Gastrocnemius medialis (tissue), 4 donors: ENCODE measurements at places on chromosomes 5 and 9.

DNA sequence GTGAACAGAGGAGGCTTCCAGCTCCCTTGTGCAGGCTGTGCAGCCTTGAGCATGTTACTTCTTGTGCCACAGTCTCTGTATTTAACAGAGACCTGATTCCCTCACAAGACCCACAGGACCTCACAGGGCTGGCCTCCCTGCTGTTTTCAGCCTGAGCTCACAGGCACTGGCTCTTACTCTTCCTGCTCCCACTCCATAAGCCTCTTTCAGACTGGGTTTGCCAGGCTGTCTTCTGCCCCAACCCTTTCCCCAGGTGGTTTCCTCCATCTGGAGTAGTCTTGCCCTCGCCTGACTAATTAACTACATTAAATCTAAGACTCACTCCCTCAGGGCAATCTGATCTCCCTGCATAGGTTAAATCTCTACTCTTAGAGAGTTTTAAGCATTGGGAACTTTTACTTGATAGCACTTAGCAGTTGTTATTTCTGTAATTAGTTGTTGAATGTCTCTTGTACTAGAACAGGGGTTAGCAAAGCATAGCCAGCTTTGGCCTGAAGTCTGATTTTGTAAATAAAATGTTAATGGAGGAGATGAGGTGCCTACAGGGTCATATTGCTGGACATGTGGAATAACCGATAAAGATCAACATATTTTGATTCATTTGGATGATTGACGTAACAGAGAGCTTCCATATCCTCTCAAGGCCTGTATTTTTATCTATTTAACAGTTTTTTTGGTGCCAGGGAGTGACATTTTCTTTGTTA lies 28.6 kb upstream of the SPATA31E1 start:
- DNase-seq, result no peak

GRCh38 chr5:159097784-159098602 lies 1.7 kb downstream of the EBF1 start:
- DNase-seq, result peak; percentile 13

DNA sequence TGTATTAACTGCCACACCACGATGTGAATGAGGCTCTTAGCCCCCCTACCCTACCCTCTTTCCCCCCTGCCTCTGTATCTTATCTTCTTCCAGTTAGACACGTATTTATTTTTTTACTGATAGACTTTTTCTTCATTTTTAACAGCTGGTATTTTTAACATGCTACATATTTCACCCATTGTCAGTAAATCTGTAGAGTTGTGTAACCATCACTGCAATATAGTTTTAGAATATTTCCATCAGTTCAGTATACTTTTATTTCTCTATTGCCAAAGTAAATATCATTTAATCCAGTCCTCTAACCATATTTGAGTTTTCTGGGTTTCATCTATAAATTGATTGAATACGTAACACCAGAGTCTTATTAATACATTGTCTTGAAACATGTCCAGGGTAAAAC lies 62.8 kb downstream of the SPATA31C2 start:
- no peak for DNase-seq

GRCh38 chr5:23571059-23571458 lies 63.6 kb downstream of the PRDM9 start:
- DNase-seq, result no peak

DNA sequence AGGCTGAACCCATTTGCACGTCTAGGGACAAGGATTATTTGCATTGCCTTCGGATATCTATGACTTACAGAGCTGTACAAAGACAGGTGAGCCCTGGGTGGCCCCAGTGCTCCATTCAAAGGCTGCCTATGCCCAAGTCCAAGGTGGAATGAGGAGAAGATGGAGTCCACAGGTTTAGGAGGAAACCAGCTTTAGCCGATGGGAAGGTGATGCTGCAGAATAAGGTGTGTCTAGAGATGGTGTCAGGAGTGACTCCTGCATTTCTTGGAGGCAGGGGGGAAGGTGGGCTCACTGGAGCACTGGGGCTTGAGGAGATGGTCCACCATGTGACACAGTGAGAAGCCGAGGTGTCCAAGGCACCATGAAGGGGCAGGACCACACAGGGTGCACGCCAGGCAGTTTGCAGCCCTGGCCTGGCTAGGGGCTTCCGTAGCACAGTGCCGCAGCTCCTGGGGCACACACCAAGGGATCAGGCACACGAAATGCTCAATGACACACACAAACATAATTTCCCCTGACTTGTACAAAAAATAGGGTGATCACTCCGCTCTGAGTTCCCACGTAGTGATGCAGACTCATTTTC lies 32.1 kb downstream of the SEMA4D start:
- DNase-seq, result peak; percentile 4

- DNase-seq, result no peak
These were observed 94.9 kb upstream of the NR4A3 start for GRCh38 chr9:99726758-99727157.

DNA sequence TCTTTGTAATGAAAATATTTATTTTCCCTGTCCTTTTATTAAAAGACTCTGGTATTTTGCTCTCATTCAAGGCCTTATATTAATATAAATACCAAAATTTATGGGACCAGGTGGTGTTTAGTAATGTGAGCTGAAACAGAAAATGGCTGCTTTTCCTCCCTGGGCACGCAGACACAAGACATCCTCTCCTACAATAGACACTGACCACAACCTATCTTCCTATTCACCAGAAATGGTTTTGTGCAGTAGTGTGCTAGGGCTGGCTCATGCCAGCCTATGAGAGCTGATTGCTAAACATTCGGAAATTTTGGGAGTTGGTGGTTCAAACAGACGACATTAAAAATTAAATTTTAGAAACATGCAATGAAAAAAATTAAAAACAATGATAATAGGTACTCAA lies 338.2 kb downstream of the BNC2 start:
- DNase-seq, result no peak

DNA sequence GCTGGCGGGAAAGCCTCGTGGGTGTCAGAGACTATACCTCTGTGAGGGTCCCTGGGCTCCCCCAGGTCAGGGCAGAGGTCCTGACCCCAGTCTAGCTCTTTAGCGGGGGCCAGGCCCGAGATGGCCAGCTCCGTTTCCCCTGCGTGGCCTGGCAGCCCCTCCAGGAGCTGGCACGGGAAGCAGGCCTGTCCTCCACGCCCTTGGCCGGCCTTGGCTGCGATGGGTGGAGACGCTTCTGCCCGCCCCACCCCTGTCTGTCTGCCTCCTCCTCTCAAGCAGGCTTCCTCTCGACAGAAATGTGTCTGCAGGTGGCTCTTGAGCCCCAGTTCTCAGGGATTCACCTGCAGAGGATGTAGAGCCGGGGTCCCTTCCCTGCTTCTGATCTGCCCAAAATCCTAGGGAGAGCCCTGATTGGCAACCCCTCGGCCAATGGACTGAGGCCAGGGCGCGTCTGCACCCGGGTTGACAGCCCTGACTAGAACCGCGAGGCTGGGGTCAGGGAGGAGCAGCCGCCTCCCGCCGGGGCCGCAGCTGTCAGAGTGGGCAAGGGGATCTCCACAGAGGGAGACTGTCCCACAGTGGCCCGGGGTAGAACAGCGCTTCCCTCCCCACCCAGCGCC lies 2.6 kb upstream of the GRIN1 start:
- DNase-seq, result no peak

- no peak for DNase-seq
These were observed 49.4 kb downstream of the MEF2C start for GRCh38 chr5:88833371-88834130.

GRCh38 chr9:71303351-71303750 lies 181.9 kb upstream of the TRPM3 start:
- no peak for DNase-seq

DNA sequence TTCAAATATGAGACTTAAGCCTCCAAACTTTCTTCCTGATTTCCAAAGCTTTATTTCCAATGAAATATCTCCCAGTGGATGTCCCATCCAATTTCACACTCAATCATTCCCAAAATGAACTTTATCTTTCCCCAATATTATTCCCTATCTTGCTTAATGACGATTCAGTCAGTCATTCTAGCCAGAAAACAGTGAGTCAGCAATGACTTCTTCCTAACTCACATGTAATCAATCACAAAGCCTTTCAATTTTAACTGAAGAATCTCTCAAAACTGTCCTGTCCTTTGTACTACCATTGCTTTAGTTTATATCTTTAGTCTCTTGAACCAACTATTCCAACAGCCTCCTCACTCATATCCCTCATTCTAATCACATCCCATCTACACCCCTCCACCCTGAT lies 34.9 kb downstream of the NSA2 start:
- DNase-seq, result no peak

GRCh38 chr5:50808406-50808805 lies 142.0 kb downstream of the PARP8 start:
- no peak for DNase-seq

GRCh38 chr9:97365634-97366033 lies 46.3 kb upstream of the TDRD7 start:
- no peak for DNase-seq

GRCh38 chr9:90505695-90506094 lies 136.9 kb downstream of the DIRAS2 start:
- DNase-seq, result no peak
